ENCODE measurements at places on chromosomes 7 and 10.

DNA sequence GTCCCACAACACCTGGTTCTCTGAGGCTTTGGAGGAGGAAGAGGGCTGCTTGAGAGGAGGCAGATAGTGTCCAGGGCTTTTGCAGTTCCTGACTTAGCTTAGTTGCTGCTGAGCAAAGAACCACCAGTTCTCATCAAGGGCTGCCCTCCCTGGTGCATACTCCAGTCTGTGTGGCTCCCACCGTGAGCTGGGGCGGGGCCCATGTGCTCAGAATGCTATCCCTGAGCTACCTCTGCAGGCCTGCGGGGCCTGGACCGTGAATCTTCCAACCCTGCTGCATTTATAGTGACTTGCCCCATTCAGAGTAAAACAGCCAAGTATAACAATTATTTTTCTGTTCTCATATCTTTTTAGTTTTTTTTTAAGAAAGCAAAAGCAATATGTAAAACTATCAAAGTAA lies 49.2 kb downstream of the TACR2 start:
- no peak for DNase-seq

DNA sequence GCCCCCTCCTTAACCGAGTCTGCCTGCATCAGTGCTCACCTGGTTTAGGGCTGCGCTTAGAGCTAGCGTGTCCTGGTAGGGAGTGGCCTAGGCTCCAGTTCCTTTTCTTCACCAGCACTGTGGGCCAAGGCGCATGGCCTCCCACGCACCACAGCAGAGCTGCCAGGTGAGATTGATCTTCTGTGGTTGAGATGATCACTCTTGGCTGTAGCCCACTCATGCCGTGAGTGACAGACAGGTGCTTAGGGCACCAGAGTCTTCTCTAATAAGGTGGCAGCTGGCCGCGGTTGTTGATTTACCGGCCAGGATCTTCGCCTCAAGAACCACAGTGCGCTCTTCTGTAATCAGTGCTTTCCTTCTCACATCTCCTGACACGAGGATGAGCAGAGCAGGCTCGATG lies 157.2 kb upstream of the INSYN2A start:
- DNase-seq, result no peak

GRCh38 chr10:113041324-113041723 lies 91.3 kb downstream of the TCF7L2 start:
- no peak for DNase-seq

DNA sequence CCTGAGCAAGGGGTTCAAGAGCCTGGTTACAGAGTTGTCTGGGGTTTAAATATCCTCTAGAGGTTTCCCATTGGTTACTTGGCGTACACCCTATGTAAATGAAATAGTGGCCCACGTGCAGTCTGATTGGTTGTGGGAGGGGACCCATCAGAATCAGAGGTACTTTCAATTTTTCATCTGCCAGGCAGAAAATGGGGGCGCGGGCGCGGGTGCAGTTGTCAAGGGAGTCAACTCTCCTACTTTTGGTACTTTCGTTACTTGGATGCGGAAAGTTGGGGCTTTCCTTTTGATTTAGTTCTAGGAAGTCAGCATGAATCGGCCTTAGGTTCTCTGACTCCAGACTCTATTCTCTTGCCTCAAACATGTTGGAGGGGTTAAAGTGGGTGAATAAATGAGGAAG lies 83.2 kb downstream of the DNAJB9 start:
- no peak for DNase-seq

DNA sequence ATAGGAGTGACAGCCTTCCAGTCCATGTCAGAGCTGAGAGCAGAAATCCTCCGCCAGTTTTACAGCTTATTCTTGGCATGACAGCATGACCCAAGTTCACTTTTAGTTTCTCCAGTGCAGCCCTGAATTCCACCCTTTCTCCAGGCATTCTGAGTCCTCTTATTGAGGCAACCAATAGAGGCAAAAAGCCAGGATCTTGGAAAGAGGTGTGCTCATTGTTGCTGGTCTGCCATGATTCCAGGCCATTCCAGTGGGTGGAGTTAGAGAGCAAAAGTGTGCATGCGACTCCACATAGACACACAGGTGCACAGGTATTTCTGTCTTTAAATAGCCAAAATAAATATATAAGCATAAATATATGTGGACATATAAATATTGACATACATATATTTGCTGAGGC lies 224.7 kb upstream of the ADARB2 start:
- DNase-seq, result no peak

DNA sequence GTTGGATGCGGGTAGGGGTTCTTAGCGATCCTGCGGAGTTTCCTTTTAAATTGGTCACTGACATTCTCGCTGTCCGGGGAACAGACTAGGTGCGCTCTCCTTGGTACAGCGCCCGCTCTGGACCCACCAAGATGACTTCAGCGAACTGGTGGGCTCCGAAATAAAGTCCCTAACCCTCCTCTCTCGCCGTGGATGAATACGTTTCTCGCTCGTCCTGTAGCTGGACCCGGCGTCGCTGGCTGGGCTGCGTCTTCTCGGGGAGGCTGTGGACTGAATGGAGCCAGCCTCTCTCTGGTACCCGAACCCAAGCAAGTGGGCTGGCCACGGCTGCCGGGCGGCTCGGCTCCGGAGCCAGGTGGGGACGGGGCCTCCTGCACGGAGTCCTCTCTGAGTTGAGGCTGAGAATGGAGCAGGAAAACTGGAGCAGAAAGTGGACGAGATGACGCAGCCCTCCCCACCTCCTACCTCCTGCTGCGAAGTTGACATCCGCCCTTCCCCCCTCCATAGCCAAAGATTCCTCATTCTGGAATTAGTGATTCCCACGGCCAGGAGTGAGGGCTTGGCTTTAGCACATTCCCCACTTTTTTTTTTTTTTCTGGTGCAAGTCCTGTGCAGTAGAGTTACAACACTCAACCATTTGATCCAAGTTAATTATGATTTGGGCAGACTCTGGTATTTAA lies 1.5 kb downstream of the UNC5B start:
- peak; percentile 33 for DNase-seq

- no peak for DNase-seq
These were observed 2.6 kb downstream of the CDHR1 start for GRCh38 chr10:84196941-84197340.

DNA sequence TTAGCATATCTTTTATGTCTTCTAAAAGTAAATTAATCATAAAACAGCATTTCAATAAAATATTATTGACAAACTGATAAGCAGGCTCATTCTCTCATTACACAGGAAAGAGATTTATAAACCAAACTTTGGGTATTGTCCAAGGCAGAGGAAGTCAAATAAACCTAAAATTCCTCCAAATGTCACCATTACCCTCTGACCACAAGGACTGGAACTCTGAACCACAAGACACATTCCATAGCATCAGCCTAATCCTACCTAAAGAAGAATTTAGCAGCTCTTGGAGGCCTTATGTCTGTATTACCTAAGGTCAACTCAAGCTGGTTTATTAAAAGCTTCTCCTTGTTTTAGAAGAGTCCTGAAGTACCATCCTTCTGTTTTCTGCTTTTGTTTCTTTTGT lies 82.4 kb upstream of the SLC13A1 start:
- DNase-seq, result no peak

DNA sequence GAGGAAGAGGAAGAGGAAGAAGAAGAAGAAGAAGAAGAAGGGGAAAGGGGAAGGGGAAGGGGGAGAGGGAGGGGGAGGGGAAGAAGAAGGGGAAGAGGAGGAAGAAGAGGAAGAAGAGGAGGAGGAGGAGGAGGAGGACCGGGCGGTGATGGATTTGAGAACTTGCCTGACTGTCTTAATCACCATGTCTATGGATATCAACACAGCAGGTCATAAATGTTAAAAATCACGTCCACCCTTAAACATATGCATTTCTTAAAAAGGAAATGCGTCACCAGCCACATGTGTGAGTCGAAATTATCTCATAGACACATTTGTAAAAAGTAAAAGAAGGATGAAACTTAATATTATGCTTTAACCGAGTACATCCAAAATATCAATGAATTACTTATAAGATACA lies 42.1 kb upstream of the INSIG1 start:
- no peak for DNase-seq

- no peak for DNase-seq
These were observed 159.8 kb downstream of the DIP2C start for GRCh38 chr10:529468-530230.

- DNase-seq, result no peak
These were observed 30.8 kb upstream of the NME8 start for GRCh38 chr7:37817591-37817960.

DNA sequence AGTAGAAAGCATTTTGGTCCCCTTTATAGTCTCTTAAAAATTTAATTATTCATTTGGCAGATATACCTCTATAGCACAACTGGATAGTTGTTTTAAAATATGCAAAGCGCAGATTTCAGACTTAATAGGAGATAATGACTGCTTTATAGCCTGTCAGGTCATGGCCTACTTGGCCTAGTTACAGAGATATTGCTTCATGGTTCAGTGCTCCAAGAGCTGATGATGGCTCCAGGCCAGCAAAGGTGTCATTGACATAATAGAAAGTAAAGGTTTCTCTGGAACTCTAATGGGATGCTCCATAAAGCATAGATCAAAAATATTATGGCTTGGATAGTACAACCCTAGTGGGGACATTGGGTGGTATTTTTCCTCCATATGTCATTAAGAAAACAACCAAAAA lies 285.7 kb downstream of the NXPH1 start:
- DNase-seq, result no peak

GRCh38 chr7:18202315-18203045 lies 174.8 kb upstream of the PRPS1L1 start:
- DNase-seq, result no peak

- peak; percentile 69 for DNase-seq
These were observed 7.8 kb upstream of the SEC61A2 start for GRCh38 chr10:12121673-12122072.

DNA sequence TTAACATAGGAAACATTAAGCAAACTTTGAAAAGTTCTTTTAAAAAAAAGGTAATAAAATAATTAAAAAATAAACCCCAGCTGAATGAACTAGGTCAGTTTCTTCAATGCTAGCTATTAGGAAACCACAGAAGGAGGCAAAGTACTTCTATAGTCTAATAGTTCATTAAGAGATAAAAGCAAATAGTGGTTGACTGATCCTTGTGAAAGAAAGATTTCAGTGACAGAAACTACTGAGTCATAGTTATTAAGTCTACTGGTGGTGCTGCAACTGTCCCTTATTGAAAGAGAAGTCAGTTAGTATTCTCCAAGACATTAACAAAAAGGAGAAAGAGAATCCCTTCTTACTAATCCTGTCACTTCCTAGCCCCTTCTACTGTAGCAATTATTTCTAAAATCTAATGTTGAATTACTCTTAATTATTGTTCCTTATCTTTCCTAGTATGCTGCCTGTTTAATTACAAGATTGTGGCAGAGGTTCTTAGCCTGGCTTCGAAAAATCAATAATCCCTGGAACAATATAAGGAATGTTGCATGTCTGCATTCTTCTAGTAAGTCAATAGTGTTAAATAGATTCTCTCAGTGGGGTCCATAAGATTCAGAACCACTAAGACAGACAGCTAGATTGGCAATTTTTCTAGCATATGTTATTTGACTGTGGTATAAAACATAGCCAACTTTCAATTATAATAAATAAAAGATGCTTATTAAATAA lies 18.2 kb downstream of the TCTN3 start:
- no peak for DNase-seq

DNA sequence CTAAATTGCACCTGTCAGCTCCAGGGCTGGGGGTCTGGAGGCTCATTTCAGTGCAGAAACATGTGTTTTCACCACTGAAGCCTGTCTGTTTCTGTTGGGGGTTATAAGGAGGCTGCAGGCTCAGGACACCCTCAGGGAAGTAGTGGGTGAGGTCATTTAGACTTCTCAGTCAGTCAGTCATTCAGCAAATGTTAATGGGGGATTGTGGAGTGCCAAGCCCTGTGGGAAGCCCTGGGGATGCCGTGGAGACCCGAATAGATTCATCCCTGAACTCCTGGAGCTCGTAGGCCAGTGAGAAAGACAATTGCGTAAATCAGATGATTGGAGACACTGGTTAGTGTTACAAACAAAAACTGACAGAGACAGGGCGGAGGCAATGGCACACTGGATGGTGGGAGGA lies 19.2 kb downstream of the LHPP start:
- DNase-seq, result no peak

DNA sequence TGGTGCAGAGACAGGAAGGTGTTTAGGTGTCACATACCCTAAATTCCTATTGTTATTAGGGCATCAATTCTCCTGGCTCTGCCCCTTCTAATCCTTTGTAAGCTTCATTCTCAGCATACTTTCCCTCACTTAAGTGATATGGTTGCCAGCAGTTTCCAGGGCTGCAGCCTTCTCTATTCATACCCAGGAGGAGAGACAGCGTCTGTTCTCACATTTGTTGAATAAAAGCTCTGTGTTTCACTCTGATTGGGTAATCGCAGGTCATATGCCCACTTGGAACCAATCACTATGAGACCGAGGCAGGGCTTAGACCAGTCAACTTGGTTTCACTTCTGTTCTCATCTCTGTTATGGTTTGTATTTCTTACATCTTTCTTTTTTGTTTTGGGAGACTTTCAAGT lies 109.6 kb upstream of the MTPN start:
- no peak for DNase-seq

- DNase-seq, result no peak
These were observed 17.3 kb upstream of the NRBF2 start for GRCh38 chr10:63115732-63116383.

GRCh38 chr10:14259696-14260566 lies 70.8 kb downstream of the FRMD4A start:
- DNase-seq, result no peak

GRCh38 chr7:137578541-137578940 lies 235.0 kb upstream of the PTN start:
- DNase-seq, result no peak

DNA sequence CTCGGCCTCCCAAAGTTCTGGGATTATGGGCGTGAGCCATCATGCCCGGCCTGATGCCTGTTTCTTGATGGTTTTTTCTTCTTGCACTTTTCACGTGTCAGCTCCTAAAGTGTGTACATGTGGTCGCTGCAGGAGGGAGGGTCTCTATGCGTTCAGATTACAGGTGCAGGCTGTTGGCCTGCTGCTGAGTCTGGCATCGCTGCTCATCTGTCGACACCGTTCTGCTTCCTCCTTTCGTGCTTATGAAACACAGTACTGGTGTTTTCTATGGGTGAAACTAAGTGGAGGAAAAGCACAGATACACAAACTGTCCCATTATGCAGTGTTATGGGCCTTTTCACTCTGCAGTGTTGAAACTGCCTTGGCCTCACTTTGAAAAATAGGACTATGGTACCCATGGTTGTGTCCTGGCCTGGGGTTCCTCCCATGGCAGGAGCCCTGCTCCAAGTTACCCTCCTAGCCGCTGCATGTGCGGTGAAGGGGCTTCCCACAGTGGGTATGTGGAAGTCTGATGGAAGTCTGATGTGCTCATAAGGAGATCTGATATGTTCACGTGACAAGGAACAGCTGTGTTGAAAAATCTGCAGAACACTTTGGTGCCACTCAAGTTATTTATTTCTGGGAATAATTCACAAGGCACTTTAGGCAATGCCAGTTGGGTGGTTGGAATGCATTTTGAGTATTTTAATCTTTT lies 23.5 kb downstream of the OGDH start:
- DNase-seq, result peak; percentile 37
